ENCODE measurements at places on chromosomes 5 and 9. TPM values are rescaled to one million over a fixed set of nuclear protein-coding genes. Genes with fewer than 3 reads are reported as not detected.

The EXOSC3 gene
- 87.4 TPM for total RNA-seq

The CTNND2 gene
- 39.4 TPM for total RNA-seq

DNA sequence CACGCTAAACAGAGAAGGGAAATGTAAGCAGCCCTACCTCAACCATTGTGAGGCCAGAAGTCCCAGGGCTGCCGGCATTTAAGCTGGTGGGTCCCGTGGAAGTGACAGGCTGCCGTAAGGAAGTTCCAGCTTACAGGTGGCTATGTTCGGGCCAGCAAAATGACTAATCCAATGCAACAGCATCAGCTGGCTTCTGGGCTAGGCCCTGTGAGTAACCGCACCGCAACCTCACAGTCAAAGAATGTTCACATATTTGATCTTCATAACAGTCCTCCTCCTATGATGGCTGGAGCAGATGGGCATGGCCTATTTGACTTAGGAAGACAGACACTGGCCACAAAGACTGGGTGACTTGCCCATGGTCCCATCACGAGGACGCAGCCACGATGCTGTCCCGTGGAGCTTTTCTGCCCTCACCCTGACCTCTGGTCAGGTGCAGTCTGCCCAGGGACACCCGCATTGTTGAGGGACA lies 88.2 kb downstream of the LIFR start:
- peaks cover 26% of the 10 kb centered on the region for H3K4me1 ChIP-seq
- H3K4me3 ChIP-seq: no peak overlapping the region
- no peak for DNase-seq
- peak overlapping the region; percentile 58 for H3K27ac ChIP-seq
- no peaks in the 10 kb centered on the region for H3K36me3 ChIP-seq

The BTNL9 gene
- not detected for total RNA-seq

GRCh38 chr5:140926443-140927227 lies 536 bp downstream of the PCDHAC1 start:
- H3K4me3 ChIP-seq: peak overlapping the region; percentile 89
- DNase-seq: peak; percentile 94
- H3K27ac ChIP-seq: peak overlapping the region; percentile 57

The GMCL2 gene
- not detected for total RNA-seq

GRCh38 chr5:131180407-131180806 lies 9.7 kb downstream of the LYRM7 start:
- H3K36me3 ChIP-seq: no peaks in the 10 kb centered on the region
- H3K27ac ChIP-seq: no peak overlapping the region

DNA sequence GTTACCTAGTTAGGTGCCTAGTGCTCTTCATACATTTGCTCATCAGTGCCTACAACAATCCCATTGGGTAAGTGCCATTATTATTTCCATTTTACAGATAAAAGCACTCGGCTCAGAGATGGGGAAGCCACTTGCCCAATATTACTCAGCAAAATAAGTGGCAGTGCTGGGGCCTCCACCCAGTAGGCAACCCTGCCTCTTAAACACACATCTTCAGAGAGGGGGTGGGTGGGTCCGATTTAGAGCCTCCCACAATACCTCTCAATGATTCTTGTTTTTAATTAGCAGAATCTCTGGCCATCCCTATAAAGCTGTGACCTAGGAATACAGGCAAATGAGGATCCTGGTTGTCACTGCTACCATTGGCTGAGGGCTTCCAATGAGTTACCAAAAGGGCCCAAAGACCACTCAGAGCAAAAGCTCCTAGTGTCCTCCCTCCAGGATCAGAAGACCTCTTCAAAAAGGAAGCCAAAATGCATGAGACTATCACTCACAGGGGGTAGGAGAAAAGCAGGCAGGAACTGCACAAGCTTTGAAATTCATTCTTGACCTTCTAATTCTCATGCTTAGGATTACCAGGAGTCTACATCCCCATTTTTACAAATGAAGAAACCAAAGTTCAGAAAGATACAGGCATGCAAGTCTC lies 36.1 kb upstream of the UBE2D2 start:
- peaks cover 2% of the 10 kb centered on the region for H3K27me3 ChIP-seq
- no peak overlapping the region for H3K27ac ChIP-seq
- no peak overlapping the region for H3K4me3 ChIP-seq
- peaks cover 17% of the 10 kb centered on the region for H3K4me1 ChIP-seq

GRCh38 chr5:34015120-34015822 lies 7.4 kb upstream of the AMACR start:
- H3K27me3 ChIP-seq: no peaks in the 10 kb centered on the region
- DNase-seq: no peak
- no peak overlapping the region for H3K4me3 ChIP-seq
- peaks cover 4% of the 10 kb centered on the region for H3K36me3 ChIP-seq
- peaks cover 4% of the 10 kb centered on the region for H3K4me1 ChIP-seq

- H3K4me1 ChIP-seq: peaks cover 2% of the 10 kb centered on the region
- no peak overlapping the region for H3K27ac ChIP-seq
- H3K4me3 ChIP-seq: no peak overlapping the region
- H3K27me3 ChIP-seq: no peaks in the 10 kb centered on the region
- H3K36me3 ChIP-seq: no peaks in the 10 kb centered on the region
- no peak for DNase-seq
Measured at GRCh38 chr5:26669523-26669922, 368.9 kb downstream of the CDH9 start.

- no peak overlapping the region for H3K27ac ChIP-seq
- H3K36me3 ChIP-seq: no peaks in the 10 kb centered on the region
- H3K4me1 ChIP-seq: peaks cover 23% of the 10 kb centered on the region
- DNase-seq: no peak
- no peaks in the 10 kb centered on the region for H3K27me3 ChIP-seq
Measured at GRCh38 chr9:134629586-134630392, 11.8 kb upstream of the COL5A1 start.

DNA sequence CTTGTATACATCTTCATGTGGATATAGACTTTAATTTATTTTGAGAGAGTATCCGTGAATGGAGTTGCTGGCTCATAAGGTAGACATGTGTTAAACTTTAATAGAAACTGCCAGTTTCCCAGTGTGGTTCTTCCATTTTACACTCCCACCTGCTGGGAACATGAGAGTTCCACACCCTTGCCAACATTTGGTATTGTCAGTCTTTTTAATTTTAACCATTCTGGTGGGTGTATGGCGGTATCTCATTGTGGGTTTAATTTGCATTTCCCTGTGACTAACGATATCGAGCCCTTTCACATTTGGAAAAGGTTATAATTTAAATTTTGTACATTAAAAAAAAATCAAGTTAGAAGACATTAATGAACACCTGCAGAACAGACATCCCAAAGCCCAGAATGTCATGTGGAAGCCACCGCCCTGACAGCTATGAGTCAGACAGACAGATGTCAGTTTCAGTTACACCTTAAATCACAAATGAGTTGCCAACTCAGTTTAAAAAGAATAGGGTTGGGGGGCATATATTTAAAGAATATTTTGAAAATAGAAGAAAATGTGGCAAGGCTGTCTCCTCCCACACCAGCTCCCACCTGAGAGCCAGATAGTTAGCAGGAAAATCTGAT lies 36.9 kb downstream of the ANKRD33B start:
- DNase-seq: no peak
- peaks cover under 1% of the 10 kb centered on the region for H3K4me1 ChIP-seq
- H3K27ac ChIP-seq: no peak overlapping the region

The NPM1 gene
- total RNA-seq: 2,574 TPM

The PCDHGB3 gene
- total RNA-seq: 0.71 TPM

The CCL19 gene
- total RNA-seq: not detected

The OLFML2A gene
- 0.14 TPM for total RNA-seq

The GFI1B gene
- not detected for total RNA-seq

GRCh38 chr5:179268966-179269693 lies 76.1 kb downstream of the ADAMTS2 start:
- H3K4me1 ChIP-seq: peaks cover 20% of the 10 kb centered on the region
- H3K36me3 ChIP-seq: no peaks in the 10 kb centered on the region
- no peaks in the 10 kb centered on the region for H3K27me3 ChIP-seq
- H3K27ac ChIP-seq: peak overlapping the region; percentile 81
- no peak overlapping the region for H3K4me3 ChIP-seq
- DNase-seq: no peak

- no peak overlapping the region for H3K4me3 ChIP-seq
- H3K36me3 ChIP-seq: peaks cover 15% of the 10 kb centered on the region
- H3K27ac ChIP-seq: no peak overlapping the region
- no peaks in the 10 kb centered on the region for H3K27me3 ChIP-seq
Measured at GRCh38 chr9:77793849-77794248, 145.7 kb upstream of the GNA14 start.

DNA sequence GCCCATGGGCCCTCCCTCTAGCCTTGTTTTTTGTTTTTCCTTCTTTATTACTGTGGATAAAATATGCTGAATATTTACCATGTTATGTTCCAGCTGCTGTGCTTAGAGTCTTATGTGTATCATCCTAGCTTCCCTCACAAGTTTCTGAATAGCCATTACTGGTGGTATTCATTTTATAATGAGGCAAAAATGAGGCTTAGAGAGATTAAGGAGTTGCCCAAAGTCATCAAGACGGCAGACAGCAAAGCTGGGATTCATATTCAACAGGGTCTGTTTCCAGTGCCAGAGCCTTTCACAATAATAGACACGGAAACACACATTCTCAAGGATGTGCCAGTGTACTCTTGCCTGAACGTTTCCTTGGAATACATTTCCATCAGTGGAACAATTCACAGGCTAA lies 258.1 kb downstream of the CTNND2 start:
- H3K36me3 ChIP-seq: no peaks in the 10 kb centered on the region
- H3K4me1 ChIP-seq: no peaks in the 10 kb centered on the region

GRCh38 chr5:120465436-120465961 lies 1.4 kb downstream of the PRR16 start:
- H3K4me3 ChIP-seq: peak overlapping the region; percentile 92
- H3K4me1 ChIP-seq: peaks cover 20% of the 10 kb centered on the region
- peak; percentile 18 for DNase-seq
- H3K27me3 ChIP-seq: peaks cover 71% of the 10 kb centered on the region
- H3K27ac ChIP-seq: no peak overlapping the region
- H3K36me3 ChIP-seq: no peaks in the 10 kb centered on the region

DNA sequence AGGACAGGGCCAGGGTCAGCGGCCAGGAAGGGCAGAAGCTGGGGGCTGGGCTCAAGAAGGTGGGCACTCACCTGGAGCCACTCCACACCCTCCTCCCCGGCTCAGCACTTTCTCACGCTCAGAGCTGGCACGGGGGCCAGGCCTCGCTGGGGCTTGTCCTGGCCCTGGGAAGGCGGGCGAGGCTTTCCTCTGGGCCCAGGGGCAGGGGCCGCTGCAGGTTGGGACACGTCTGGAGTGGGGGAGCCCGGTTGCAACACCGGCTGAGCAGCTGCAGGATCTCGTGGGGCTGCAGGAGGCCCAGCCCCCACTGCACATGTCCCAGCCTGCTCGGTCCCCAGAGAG lies 38.9 kb upstream of the EGFL7 start:
- H3K4me3 ChIP-seq: no peak overlapping the region
- peaks cover 15% of the 10 kb centered on the region for H3K4me1 ChIP-seq
- no peaks in the 10 kb centered on the region for H3K36me3 ChIP-seq
- no peaks in the 10 kb centered on the region for H3K27me3 ChIP-seq
- H3K27ac ChIP-seq: no peak overlapping the region

- no peaks in the 10 kb centered on the region for H3K36me3 ChIP-seq
- DNase-seq: peak; percentile 11
- peaks cover 11% of the 10 kb centered on the region for H3K4me1 ChIP-seq
- H3K27ac ChIP-seq: no peak within 1 kb of the TSS
- H3K4me3 ChIP-seq: peak within 1 kb of the TSS; percentile 87
Measured at GRCh38 chr5:6448622-6449464, at the start of gene UBE2QL1. UBE2QL1 (plus strand) TSS chr5:6448859; CDS start chr5:6448894, 35 bp downstream.

DNA sequence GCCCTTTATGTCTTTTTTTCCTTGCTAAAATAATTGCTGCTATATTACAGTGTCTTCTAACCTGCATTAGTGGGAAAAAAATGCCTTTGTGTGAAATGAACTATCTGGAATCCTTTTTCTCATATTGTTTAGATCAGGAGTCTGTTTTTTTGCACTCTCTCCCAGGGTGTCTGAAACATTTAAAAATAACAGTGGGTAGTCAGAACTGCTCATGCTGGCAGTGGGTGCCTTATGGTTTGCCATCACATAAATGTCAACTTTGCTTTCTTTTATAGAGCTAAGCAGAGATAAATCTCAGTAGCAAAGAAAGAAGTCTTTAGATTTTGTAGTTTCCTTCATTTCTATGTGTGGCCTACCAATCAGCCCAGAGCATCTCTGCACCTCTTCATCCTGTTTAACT lies 347.8 kb upstream of the RGMB start:
- H3K4me3 ChIP-seq: no peak overlapping the region
- DNase-seq: no peak
- no peaks in the 10 kb centered on the region for H3K27me3 ChIP-seq
- no peaks in the 10 kb centered on the region for H3K36me3 ChIP-seq
